SK-MEL-5 (cell line): ENCODE measurements at places on chromosomes 16 and 17. TPM values are rescaled to one million over a fixed set of nuclear protein-coding genes. Genes with fewer than 3 reads are reported as not detected.

DNA sequence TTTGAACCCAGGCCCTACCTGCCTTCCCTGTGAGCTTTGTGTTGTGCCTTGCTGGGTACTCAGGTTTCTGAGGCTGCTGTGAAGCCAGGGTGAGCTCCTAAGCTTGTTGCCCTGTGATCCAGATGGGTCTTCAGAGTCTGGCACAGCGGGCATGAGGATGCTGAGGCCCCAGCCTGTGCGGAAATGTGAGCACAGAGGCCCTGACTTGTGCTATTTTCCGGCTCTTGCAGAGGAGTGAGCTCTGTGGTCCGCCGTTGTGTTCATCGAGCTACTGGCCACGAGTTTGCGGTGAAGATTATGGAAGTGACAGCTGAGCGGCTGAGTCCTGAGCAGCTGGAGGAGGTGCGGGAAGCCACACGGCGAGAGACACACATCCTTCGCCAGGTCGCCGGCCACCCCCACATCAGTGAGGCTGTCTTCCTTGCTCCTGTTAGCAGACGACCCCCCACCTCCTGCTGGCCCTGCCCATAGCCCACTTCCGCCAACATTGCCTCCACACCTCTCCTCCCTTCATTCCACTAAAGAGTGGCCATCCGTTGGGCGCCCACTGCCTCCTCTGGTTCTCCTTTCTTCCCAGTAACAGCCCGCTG, 2.7 kb downstream of the PHKG2 start:
- DNase-seq, result no peak

- no peak for DNase-seq
Measured at GRCh38 chr17:67107171-67107570, 62.8 kb downstream of the CACNG1 start.

- no peak for DNase-seq
Measured at GRCh38 chr16:88713568-88714419, 7.5 kb downstream of the CTU2 start.

DNA sequence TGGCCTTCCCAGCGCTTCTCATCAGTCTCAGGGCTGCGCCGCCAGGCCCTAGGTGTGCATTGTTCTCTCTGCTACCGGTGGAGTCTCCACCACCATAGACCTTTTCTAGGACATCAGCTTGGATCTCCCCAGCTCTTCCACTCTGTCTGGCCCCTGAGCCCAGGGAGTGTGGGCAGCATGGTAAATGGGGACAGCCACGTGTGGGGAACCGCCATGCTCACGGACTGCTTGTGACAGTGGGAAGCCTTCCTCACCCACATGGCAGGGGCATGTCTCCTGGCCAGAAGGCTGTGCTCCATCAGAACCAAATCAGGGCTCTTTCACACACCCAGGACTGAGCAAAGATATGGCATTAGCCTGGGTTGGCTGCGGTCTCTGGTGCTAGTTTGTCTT, 51.3 kb downstream of the TNFRSF13B start:
- DNase-seq, result no peak

GRCh38 chr16:14071576-14072271, 605 bp downstream of the MRTFB start:
- no peak for DNase-seq

DNA sequence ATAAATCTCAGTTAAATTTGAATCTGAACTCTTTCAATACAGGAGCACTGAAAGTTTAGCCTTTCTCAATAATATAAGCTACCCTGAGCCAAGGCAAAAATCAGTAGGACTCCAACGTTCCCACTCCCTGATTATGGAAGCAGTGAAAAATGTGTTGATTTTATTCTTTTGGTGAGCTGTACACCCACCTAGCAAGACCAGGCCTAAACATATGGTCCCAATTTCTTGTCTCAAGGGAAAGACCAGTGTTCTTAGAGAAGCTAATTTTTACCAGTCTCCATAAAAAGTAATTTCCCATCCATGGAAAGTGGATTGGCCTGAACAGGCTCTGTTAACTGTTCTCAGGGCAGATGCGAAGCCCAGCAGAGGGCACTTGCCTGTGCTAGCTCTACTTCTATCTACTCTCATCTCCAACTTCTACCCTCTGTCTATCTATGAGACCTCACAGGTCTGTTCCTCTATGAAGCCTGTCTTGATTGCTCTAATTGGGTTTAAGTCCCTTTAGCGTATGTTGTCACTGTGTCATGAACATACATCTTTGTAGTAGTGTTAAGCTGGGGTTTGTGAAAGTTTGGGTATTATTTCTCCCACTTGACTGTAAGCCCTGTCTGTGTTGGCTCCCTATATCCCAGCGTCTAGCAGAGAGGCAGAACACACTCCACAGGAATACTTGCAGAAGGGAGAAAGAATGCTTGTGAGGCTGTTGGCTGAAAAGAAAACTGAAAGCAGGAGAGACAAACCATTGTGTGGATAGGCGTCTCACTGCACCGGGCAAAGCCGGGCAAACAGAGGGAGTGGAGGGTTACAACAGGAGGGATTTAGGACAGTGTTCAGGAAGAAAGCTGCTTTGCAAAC, 167.1 kb upstream of the MAF start:
- peak; percentile 66 for DNase-seq

DNA sequence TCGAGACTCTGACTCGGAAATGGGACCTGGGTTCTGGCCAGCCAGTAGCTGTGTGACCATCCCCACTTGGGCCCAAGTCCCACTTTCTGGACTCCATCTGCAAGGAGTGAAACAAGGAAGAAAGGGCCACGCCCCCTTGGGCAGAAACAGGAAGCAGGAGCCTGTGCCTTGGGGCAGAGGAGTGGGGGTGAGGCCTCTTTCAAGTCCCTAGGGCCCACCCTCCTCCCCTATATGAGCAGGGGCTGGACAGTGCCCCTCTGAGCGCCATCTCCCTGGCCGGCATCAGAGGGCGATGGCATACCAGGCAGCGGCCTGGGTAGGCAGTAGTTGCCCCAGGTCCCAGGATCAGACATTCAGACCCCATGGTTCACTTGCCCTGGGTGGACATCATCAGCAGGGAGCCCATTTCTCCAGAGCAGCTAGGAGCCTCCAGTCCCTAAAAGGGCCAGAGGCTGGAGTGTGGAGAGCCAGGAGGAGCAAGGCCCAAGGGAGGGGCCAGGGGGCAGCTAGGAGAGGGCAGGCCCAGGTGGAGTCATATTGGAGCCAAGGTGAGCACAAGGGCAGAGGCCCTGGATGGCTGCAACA, 7.1 kb downstream of the BCAR1 start:
- DNase-seq, result peak; percentile 26

- no peak for DNase-seq
Measured at GRCh38 chr16:51987519-51987918, 559.4 kb downstream of the TOX3 start.

DNA sequence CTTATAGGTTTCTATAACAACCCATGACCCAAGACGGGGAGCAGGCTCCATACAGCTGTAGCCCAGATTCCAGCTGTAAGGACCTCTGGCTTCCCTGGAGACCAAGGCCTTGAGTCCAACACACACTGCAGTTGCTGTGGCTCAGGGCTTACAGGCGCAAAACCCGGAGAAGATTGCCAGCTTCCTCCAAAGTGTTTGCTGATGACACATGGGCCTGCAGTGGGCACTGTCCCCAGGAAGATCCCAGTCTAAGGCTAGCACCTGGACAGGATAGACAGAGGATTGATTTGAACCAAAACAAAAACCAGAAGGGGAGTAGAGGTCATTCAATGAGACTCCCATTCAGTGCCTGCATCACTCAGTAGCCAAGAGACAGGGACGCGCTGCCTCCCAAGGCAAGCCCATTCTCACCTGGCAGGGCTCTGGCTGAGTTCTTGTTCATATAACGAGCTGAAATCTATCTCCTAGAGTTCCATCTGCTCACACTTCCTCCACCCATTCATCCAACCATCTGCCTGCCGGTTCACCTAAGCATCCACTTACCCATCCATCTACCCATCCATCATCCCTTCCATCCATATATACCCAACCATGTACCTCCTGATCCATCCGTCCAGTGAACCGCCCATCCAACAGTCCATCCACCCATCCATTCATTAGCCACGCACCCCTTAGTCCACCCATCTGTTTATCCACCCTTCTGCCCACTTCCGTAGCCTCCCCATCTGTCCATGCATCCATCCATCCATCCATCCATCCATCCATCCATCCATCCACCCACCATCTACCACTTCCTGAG, 10.2 kb downstream of the RAB11FIP4 start:
- DNase-seq, result no peak

- no peak for DNase-seq
Measured at GRCh38 chr17:34154961-34155730, 99.9 kb upstream of the CCL2 start.

DNA sequence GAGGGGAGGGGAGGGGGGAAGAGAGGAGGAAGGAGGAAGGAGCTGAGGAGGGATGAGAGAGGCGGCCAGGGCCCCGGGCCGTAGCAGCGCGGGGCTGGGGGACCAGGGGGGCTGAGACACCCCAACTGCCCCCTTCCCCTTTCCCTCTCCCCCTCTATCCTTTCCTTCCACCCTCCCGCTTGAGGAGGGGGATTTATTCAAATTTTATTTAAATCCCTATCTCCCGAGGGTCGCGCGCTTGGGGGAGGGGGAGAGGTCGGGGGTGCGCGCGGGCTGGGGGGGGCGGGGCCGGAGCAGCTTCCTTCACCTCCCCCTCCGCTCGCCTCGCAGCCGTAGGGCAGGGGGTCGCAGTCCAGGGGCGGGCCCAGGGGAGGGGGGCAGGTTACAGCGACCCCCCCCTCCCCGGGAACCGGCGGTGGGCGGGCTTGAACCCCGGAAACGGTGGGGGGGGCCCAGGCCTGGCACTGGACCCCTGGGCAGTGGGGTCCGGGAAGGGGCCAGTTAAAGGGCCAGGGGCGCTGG, at the start of gene FBXL19:
Gene FBXL19 (plus strand): TSS at position 19 of the 522 bp plus-strand sequence. CDS start 2,183 bp downstream, outside the sequence.
- no peak for DNase-seq

Gene GPR179
- 0.05 and 0.11 TPM in 2 replicates for total RNA-seq

Gene CLEC18B
- total RNA-seq, result not detected in 2 replicates

Gene KRTAP3-1
- not detected in 2 replicates for total RNA-seq

Gene WNK4
- total RNA-seq, result 0.21 and 0.53 TPM in 2 replicates

Gene VPS35L
- total RNA-seq, result 22.7 and 27.8 TPM in 2 replicates
